Muscle of arm (tissue), 14 donors: ENCODE measurements at places on chromosomes 11 and 22.

DNA sequence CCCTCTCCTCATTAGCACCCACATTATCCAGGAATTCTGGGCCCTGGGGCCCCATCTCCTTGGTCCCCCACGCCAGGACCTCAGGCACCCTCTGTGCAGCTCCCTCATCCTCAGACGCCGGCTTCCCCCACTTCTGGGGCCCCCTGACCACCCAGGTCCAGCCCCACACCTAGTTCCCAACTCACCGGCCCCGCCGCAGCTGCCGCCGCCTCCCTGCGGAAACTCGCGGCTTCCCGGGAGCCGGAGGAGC, at the start of gene PCSK7:
Gene PCSK7 (minus strand): TSS at position 232 of the 250 bp plus-strand sequence. CDS start 2,229 bp downstream, outside the sequence.
- DNase-seq = no peak

GRCh38 chr11:94447149-94447548, 45.9 kb upstream of the GPR83 start:
- DNase-seq = no peak

GRCh38 chr22:31092161-31092560, 11.0 kb downstream of the SMTN start:
- DNase-seq = no peak

GRCh38 chr11:122491509-122491908, 164.0 kb upstream of the UBASH3B start:
- peak; percentile 67 for DNase-seq

DNA sequence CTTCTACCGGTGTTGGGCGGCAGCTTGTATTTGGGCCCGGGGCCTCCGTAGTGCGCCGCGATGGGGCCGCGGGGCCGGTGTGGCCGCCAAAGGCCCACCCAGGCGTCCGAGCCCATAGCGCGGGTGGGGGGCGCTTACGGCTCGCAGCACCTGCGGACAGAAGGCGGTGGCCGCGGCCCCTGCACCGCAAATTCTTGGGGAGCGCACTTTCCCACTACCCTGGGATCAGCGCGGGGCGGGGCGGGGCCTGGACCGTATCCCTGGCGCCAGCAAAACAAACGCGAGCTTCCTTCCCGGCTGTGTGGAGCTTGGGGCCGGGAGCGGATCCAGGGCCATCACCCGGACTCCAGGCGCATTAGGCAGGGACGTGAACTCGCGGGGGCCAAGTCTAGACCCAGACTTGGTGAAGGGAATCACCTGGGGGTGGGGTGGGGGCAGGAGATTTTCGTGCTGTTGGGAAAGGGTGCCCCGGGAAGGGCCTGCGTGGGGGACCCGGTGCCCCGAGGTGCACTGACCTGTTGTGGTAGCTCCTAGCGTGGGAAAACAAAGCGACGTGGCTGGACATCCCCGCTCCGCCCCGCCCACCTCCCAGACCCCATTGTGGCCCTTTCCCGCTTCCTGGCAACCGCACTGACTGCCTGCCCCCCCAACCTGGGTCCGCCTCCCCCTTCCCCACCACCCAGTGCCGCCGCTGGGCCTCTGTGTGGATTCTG, 2.3 kb upstream of the TYMP start:
- no peak for DNase-seq

- DNase-seq = no peak
Observed at GRCh38 chr11:67349036-67349435, 4.3 kb downstream of the POLD4 start.

DNA sequence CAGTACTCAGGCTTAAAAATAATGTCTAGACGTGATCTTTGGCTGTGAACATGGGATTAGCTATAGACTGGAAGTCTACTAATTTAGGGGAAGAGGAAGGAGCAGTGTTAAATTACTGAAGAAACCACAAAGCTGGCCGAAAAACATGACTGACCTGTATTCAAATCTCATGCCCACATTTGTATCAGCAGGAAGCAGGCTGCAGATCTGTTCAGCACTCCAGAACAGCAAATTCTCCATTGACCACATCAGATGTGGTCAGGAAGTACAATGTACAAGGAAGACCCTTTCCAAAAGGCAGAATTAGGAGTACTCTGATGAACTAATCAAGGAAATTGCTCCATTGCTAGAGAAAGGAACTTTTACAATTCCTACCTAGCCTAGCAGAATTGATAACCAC, 31.7 kb downstream of the DCDC1 start:
- no peak for DNase-seq

- DNase-seq = no peak
Observed at GRCh38 chr11:94941131-94941530, 32.2 kb downstream of the CWC15 start.

GRCh38 chr11:61332281-61332796, 566 bp downstream of the DDB1 start:
- DNase-seq = no peak

DNA sequence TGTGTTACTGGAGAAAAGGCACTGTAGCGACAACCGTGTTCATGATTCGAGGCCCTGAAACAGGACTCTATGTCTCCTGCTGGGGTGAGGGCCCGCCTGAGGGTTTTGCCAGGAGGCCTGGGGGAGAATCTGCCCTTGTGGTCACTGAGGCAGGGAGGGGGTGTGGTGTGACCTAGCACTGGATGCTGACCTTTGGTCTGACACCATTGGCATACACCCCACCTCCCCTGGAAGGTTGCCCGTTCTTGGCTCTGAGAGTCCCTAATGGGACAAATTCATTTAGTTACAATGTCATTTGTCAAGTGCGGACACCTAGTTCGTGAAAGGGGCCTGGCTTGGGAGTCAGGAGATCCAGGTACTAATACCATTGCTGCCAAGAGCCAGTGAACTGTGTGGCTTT, 29.0 kb downstream of the NECTIN1 start:
- no peak for DNase-seq

GRCh38 chr11:72780296-72781062, 13.4 kb downstream of the STARD10 start:
- DNase-seq = no peak
